Stimulated activated CD4-positive, alpha-beta T cell treated with anti-CD3 and anti-CD28 coated beads, Interleukin-12 subunit alpha, Interleukin-12 subunit beta, amount 100 ng/mL, for 4 hours (primary cell): ENCODE measurements at places on chromosomes 6 and 20.

GRCh38 chr6:6699741-6700367 is 111.3 kb downstream of the LY86 start:
- DNase-seq, result no peak

GRCh38 chr6:144397141-144397540 is 112.0 kb downstream of the UTRN start:
- no peak for DNase-seq

DNA sequence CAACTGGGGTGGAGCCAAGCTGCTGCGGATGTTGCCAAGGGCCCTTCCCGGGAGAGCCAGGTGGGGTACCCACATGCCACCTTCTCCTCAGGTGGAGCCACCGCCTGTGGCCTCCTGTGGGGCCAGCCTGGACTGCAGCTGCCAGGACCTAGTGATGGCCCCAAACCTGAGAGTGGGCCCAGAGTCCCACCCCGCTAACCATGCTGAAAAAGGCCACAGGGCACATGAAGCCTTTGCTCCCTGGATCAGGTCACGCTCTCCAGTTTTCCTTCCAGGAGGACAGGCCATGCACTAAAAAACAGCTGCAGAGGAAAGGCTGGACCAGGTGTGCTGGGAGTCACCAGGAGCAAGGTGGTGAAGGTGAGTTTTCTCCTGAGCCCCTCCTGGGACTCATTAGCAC is 73.9 kb upstream of the SLC22A16 start:
- no peak for DNase-seq

DNA sequence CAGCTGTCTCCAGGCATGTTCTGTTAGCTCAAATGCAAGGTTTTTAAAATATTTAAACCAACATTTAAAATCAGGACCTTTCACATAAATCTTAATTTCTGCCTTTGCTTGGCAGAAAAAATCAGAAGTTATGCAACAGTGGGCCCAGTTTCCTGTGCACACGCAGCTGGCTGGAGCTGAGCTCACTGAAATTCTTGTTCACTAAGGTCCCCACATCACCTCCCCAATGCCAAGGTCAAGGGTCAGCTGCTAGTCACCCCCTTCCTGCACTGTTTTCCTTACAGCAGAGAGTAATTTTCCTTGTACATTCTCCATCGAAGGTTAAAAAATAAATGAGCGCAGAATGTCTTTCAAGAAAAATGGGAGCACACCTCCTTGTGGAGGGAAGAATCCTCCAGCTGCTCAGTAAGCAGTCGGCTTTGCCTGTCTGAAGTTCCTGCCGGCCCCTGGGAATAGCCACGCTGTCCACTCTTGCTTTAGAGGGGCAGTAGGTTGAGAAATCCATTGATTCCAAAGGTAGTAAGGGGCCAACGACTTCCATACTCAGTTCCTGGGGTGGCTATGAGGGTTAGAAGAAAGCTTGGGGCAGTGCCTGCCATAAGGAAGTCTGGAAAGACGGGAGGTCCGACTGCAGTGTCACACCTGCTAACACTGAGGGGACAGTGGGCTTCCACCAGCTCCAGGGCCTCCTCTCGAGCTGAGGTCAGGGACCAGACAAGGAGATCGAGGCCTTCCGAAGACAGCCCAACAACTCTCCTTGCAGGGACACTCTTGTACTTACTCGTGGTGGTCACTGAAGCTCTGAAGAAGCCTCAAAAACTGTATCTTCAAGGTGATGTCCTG is 56.8 kb downstream of the MYH7B start:
- DNase-seq, result no peak

DNA sequence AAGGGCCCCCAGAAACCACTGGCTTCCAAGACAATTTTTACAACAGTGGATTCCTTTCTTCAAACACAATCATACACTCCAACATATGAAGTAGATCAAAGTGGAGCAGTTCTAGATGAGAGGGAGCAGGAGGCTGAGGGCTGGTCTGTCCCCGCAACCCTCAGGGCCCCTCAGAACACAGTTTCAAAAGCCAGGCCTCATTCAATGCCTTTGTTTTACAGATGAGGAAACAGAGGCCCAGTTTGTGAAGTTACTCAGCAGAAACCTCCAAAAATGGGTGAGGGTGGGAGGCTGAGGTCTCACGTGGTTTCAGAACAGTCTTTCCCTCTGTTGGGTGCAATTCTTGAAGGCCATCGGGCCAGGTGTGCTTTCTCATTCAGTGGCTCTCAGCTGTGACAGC is 134.9 kb downstream of the SCML4 start:
- DNase-seq, result no peak

- DNase-seq, result no peak
Observed at GRCh38 chr6:118679327-118679901, 28.0 kb upstream of the CEP85L start.

GRCh38 chr20:38127920-38128528 is 37.0 kb downstream of the TGM2 start:
- DNase-seq, result no peak

GRCh38 chr6:117555262-117555849 is 47.0 kb downstream of the GOPC start:
- DNase-seq, result no peak

GRCh38 chr6:2803731-2804429 is 37.8 kb downstream of the SERPINB1 start:
- no peak for DNase-seq

DNA sequence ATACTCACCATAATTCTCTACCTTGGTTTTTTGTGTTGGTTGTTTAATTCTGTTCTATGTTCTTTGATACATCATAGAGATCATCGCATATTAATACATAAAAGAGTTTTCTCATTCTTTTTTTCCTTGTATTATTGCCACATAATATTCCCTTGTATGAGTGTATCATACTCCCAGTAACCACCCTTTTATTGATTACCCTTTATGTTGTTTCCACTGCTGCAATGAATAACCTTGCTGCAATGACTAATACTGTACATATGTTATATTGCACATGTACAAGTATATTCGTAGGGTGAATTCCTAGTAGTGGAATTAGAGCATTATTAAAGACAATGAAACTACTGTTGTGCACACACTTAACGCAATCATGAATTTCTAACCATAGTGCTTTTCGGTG is 9.1 kb upstream of the SF3B5 start:
- no peak for DNase-seq

DNA sequence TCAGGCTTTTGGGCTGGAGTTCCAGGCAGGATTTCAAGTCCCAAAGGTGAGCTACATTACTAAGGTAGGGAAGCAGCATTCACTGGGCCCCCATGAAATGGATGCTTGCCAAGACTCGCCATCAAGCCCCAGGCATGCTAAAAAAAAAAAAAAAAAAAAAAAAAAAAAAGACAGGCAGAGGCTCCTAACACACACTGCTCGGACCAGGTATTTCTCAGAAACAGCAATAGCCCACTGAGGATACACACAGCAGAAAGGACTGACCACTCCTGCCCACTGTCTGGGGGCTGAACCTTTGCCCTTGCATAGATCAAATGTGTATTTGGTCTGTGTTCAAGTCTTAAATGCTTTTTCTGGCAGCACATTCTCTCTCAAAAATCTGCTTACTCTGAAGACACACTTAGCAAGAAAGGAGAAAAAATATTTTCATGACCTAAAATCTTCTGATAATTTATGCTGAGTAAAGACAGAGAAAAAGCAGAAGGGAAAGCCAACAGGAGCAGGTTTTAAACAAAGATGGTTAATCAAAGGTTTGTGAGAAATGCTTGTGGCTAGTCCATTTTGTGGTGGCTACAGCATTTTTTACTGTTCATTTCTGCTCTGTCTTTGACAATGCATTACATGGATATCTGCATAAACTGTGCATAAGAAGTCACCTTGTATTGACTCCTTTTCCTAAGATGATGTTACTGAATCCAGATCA is 37.9 kb upstream of the BEND6 start:
- DNase-seq, result no peak

GRCh38 chr6:149190224-149190831 is 127.2 kb upstream of the TAB2 start:
- peak; percentile 41 for DNase-seq

- DNase-seq, result no peak
Observed at GRCh38 chr6:60952500-60952899, 1333.5 kb downstream of the KHDRBS2 start.

DNA sequence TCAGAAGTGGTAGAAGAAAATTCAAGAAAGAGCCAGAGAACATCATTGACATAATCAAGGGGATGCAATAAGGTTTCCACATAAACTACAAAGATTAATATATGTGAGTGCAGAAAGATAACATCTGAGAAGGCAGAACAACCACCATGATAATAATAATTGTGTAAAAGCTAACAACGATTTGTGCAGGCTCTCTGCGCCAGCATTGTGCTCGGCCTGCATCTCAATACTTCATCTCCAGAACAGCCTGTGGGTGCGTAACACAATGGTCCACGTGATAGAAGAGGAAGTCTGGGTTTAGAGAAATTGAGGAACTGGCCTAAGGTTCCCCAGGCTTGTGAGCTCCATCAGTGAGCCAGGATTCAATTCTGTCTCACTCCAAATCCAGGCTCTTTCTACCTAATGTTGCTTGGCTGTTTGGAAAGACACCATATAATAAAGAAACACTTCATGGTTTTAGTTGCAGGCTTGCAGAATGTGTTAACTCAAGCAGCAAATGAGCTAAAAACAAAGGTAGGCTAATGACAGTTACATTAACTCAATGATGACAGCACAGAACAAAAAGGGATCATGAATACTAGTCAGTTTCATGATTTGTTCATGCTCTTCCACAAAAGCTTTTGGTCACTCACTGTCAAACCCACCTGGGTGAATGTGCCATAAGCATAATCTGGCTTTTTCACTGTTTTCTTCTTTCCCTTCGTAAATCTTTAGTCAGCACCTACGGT is 71.2 kb downstream of the LY86 start:
- no peak for DNase-seq

DNA sequence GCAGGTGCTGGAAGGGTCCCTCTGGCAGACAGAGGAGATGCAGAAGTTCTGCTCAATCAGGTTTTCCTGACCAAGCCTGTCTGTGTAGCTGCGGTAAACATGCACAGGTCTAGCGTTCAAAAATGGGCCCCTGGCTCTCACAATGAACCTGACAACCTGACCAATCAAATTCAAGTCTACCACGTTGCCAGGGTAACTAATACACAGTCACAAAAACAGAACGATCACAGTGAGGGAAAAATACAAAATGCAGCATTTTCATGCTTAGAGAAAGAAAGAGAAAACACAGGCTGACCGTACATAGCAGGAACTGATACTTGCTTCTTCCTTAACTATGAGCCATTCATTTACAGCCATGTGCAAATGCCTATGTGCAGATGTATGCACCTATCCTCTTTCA is 353.1 kb upstream of the TSHZ2 start:
- no peak for DNase-seq

- DNase-seq, result no peak
Observed at GRCh38 chr20:48659858-48660257, 167.9 kb downstream of the PREX1 start.

DNA sequence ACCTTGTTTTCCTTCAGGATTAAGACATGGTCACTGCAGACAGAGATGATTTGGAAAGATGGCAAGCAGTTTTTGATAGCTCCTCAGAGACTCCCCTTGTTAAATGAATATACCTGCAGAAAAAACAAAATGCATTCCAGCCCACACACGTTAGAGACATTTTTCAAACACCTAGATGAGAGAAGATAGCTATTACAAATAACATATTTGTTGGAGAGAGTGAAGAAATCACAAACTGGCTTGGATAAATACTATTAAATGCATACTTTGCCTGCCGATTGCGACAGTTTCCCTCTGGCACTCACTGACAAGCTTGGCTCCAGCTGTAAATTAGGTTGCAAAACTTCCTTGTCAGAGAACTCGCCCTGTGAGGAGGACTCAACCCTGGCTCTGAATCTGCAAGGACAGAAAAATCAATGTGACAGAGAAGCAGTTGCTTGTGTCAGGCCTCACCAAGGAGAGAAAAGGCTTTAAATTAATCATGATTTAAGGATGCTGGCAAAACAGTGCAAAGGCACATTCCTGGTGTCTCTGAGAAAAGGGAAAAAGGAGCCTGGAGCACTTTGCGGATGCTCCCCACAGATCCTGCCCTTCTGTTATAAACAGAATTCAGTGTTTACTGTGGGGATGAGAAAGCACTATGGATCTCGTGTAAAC is 423.7 kb upstream of the MARCKS start:
- no peak for DNase-seq

GRCh38 chr6:38436726-38437465 is 202.8 kb downstream of the BTBD9 start:
- DNase-seq, result no peak

GRCh38 chr6:33139596-33140206 is 52.6 kb downstream of the COL11A2 start:
- DNase-seq, result no peak

DNA sequence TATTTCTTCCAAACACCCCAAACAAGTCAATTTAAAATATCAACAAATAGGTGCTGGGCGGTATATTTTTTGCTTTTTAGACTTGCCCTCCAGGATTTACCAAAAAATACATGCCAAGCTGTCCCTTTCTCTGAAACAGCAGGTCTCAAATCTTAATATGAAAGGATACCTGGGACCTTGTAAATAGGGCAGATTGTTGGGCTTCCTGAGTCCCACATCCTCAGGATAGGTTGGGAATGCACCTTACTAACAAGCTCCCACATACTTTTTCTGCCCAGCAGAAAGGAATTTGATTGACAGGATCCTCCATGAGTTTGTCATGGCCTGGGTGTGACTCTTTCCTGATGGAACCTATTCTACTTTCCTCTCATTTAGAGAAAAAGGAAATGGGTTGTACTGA is 4.9 kb upstream of the SLC24A3 start:
- no peak for DNase-seq

DNA sequence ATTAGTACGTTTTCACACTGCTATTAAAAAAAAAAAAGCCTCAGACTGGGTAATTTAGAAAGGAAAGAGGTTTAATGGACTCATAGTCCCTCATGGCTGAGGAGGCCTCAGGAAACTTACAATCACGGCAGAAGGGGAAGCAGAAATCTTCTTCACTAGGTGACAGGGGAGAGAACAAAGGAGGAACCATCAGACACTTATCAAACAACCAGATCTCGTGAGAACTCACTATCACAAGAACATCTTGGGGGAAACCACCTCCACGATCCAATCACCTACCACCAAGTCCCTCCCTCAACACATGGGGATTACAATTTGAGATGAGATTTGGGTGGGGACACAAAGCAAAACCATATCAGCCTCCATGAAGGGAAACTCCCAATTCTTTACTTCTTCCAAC is 85.2 kb upstream of the MAFB start:
- DNase-seq, result no peak
